HCEC 1CT (cell line): ENCODE measurements at places on chromosomes 2 and 18.

GRCh38 chr2:32949260-32949659 lies 2.5 kb downstream of the LTBP1 start:
- DNase-seq: no peak

DNA sequence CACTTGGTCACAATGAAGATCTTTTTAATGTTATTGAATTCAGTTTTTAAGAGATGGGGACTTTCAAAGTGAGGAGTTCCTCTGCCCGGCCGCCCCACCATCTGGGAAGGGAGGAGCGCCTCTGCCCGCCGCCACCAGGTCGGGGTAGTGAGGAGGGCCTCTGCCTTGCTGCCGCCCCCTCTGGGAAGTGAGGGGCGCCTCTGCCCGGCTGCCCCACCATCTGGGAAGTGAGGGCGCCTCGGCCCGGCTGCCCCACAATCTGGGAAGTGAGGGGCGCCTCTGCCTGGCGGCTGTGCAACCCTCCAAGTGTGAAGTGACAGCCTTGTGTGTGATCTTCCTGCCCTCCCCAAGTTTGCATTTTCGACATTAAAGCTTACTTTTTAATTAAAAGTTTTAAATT lies 899.3 kb downstream of the TRIB2 start:
- DNase-seq: no peak

- peak; percentile 70 for DNase-seq
These were observed 721 bp downstream of the ADAM17 start for GRCh38 chr2:9554921-9555296.

GRCh38 chr18:22165049-22165602 lies 4.3 kb upstream of the GATA6 start:
- no peak for DNase-seq

DNA sequence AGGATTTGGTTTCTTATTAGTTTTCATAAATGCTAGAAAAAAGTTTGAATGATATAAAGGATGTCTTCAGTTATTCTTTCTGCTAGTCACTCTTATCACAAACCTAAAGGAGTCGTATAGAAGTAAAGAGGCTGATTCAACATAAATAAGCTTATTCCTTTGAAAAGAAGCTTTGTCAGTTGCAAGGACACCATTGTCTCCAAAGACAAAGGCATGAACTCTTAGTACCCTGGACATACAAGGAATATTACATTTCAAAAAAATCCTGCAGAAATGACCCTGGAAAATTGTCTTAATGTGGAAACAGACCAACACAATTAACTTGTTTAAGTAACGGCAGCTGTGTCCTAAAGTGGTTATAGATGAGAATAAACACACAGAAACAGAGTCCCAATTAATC lies 528.0 kb downstream of the CPS1 start:
- DNase-seq: no peak

GRCh38 chr2:9170458-9171130 lies 36.0 kb upstream of the ASAP2 start:
- DNase-seq: no peak

GRCh38 chr18:3603421-3604234 lies 153.7 kb downstream of the TGIF1 start:
- DNase-seq: peak; percentile 98

- no peak for DNase-seq
These were observed 17.9 kb downstream of the RAB12 start for GRCh38 chr18:8627107-8627472.

GRCh38 chr18:10893196-10893595 lies 256.2 kb downstream of the PIEZO2 start:
- DNase-seq: no peak

DNA sequence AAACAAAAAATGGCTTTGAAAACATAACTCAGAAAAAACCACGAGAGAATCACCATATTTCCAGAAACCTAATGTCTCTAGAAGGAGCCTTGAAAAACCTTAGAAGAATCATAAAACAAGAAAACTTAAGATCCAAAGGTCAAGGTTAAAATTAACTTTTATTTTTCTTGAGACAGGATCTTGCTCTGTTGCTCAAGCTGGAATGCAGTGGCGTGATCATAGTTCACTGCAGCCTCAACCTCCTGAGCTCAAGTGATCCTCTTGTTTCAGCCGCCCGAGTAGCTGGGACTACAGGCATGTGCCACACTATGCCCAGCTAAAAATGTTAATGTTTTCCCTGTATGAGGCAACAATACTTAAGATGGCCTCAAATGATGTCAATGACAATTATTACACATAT lies 254.2 kb upstream of the SESTD1 start:
- DNase-seq: no peak

DNA sequence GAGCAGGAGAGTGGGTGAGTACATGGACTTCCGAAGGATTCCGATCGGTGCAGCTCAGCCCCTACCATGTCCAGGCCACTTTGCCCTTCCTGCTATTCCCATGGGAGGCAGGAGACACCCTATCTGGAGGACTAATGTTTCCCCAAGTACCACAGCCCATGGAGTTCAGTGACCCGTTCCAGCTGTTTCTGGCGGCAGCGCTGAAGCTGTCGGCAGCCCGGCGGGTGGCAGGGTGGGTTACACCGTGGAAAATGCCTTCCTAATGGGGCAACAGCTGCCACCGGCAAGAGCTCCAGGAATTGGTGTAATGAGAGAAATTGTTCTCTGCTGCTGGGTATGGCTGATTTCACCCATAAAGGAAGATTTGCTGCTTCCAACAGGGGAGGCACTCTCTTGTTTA lies 98.3 kb downstream of the MYCN start:
- no peak for DNase-seq

GRCh38 chr2:30022444-30023071 lies 101.2 kb upstream of the ALK start:
- no peak for DNase-seq
